ENCODE measurements at places on chromosomes 5 and 9.

DNA sequence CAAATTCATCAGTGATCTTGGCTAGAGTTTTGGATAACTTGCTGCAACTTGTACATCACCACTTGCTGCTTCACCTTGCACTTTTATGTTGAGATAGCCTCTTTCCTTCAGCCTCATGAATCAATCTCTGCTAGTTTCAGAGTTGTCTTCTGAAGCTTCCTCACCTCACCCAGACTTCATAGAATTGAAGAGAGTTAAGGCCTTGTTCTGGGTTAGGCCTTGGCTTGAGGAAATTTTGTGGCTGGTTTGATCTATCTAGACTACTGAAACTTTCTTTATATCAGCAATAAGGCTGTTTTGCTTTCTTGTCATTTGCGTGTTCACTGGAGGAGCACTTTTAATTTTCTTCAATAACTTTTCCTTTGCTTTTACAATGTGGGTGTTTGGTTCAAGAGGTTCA, 12.8 kb downstream of the FER start:
- DNase-seq: no peak

GRCh38 chr5:80156156-80156555, 99.7 kb downstream of the SERINC5 start:
- peak; percentile 22 for DNase-seq

GRCh38 chr9:94772639-94773303, 46.3 kb downstream of the AOPEP start:
- DNase-seq: peak; percentile 65

DNA sequence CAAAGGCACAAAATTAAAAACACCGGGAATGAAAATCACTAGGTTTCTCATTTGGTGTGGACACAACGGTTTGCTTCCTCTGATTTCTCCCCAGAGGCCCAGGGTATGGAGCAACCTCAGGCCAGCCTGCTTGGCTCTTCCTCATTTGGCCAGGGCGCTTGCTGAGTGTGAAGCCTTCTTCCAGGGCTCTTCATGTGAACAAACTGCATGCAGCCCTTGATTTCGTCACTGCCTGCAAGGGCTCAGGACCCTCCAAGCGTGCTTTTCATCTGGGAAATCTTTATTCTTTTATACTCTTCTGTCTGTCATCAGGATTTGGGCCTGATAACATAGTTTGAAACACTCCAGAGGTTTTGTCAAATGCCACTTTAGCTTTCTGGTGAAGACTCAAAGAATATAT, 122.6 kb upstream of the KLF4 start:
- DNase-seq: no peak

DNA sequence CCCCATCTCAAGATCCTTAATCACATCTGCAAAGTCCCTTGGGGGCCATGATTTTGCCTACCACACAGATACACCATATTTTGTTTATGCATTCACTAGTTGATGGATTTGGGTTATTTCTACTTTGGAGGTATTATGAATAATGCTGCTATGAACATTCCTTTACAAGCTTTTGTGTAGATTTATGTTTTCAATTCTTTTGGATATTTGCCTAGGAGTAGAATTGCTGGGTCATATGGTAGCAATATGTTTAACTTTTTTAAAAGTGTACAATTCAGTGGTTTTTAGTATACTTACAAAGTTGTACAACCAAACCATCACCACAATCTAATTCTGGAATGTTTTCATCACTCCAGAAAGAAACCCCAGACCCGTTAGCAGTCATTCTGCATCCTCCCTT, 7.8 kb upstream of the ANP32B start:
- DNase-seq: no peak

DNA sequence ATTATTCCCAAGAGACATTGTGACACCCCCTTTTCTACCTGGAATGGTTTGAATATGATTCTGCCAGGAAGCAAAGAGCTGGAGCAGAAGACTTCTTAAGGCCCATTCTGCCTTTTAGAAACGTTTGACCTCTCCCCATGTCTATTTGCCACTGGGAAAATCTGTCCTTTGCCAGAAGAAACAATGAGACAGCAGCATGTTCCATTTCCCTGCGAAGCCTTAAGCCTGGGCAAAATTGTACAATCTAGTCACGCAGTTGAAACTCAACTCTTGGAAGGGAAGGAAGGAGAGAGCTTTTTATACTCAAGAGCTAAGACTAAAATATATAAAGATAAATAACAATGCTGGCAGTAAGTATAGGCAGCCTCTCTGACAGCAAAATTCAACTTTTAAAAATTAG, 22.1 kb upstream of the SPOCK1 start:
- DNase-seq: no peak

- DNase-seq: no peak
These were observed 42.9 kb downstream of the OLFM1 start for GRCh38 chr9:135130207-135130976.

- DNase-seq: no peak
These were observed 116.6 kb upstream of the SARDH start for GRCh38 chr9:133854765-133855164.

- no peak for DNase-seq
These were observed 6.4 kb downstream of the CEMIP2 start for GRCh38 chr9:71761938-71762353.

DNA sequence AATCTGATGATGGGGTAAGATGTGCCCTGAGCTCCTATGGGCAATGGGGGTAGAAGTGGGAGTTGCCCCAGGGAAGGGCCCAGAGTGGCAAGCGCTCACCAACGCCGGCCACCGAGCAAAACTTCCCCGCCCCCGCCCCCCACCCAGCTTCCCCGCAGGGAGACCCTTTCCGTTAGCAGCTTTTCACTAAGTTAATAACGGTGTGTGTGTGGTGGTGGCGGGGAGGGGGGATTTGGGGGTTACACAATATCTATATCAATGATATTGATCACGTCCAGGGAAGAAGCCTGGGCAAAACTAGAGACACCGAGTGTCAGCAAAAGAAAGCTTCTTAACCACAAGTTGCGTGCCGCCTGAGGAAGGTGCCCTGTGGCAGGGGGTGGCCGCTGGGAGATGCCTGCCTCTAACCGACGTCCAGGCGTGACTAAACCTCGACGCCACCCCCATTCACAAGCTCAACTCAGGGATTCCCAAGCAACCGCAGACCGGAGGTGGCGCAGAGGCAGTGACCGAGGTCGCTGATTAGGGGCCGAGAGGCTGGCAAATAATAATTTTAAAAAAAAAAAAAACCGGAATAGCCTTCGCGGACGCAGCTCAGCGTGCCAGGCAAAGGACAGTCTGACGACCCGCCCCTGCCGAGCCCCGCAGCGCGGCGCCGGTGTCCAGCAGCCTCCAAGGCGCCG, 222.6 kb downstream of the MEF2C start:
- DNase-seq: peak; percentile 90

GRCh38 chr5:132666310-132667123, 7.3 kb upstream of the IL4 start:
- no peak for DNase-seq

- DNase-seq: peak; percentile 71
These were observed 11.2 kb upstream of the CXXC5 start for GRCh38 chr5:139636975-139637408.

Measured in astrocyte (in vitro differentiated cells and primary cell).